Osteocyte (in vitro differentiated cells): ENCODE measurements at places on chromosomes 3 and 15.

DNA sequence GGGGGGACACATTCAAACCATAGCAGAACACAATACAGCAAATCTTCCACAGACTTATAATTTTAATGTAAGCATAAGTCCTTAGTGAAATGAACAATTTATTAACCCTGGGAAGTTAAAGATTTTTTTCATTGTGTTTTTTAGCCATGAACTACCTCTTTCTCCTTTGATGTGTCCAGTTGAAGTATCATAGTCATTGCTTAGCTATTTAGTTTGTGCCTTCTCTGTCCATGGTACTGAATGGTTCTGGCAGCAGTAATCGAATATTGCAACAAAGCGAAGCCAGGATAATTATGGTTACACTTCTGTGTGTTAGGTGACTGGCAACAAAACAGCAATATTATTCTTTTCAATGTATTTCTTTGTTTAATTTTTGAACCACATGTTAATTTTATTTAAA, 403.0 kb upstream of the ONECUT1 start:
- DNase-seq = no peak

- DNase-seq = no peak
Observed at GRCh38 chr3:123459862-123460261, 11.0 kb upstream of the ADCY5 start.

- DNase-seq = no peak
Observed at GRCh38 chr3:94433811-94434210, 370.9 kb downstream of the NSUN3 start.

- no peak for DNase-seq
Observed at GRCh38 chr3:47113669-47114365, 50.1 kb downstream of the SETD2 start.

DNA sequence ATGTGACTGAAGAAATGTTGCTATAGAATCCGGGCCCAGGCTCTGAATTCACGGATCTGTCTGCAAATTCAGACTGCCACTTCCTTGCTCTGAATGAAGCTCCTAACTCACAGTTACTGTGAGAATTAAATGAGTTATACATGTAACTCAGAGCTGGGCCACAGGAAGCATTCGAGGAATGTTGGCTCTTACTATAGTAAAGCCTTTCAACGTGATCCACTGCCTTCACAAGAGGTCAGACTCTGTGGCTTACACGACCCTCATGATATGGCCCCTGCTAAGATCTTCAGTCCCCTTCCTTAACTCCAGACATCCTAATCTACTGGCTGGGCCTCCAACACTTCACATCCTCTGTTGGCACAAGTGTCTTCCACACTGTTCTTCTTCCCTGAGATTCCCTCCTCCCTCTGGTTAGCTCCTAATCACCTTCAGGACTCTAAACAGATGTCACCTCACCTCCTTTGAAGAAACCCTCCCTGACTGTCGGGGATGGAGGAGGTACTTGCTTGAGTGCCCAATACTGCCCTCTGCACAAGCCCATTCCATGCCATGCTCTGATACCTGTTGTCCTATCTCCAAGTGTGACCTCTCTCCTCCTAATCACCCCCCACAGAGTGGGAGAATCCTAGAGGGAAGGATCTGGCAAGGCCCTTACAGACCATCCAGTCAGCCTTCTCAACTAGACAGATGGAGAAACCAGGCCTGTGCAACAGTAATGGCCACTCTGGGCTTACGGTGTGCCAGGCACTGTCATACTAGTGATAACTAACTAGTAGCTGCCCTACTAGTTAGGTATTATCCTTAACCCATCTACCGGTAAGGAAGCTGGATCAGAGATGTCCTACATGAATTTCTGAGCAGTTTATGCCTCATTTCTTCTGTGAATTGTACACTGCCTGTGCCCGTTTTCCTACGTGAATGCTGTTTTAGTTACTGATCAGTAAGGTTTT, 1.3 kb downstream of the ACTR8 start:
- no peak for DNase-seq
